AML-193 (cell line): ENCODE measurements at places on chromosomes 5 and 9.
A peak's percentile ranks its signal among the peaks of the same experiment; 100 is the strongest.

- DNase-seq = no peak
Observed at GRCh38 chr9:82498541-82499317, 510.2 kb downstream of the SPATA31D1 start.

DNA sequence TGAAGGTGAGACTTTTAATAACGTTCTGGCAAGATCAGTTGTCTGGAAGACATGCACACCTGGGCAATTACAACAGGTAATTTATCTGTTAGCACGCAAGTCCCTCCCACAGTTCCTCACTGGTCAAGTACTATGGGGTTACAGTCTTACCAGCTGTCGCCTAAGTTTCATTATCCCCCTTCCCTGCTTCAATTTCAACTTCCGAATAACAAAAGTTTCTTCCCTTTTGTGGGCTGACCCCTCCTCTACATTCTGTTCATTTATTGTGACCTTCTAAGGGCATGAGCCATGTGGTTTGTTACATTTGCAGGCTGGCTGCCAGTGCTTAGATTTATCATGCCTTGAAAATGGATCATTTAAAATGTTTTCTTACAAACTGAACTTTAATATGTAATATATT, 16.5 kb downstream of the GAPT start:
- DNase-seq = no peak

- DNase-seq = no peak
Observed at GRCh38 chr5:137856916-137857862, 10.5 kb upstream of the MYOT start.

DNA sequence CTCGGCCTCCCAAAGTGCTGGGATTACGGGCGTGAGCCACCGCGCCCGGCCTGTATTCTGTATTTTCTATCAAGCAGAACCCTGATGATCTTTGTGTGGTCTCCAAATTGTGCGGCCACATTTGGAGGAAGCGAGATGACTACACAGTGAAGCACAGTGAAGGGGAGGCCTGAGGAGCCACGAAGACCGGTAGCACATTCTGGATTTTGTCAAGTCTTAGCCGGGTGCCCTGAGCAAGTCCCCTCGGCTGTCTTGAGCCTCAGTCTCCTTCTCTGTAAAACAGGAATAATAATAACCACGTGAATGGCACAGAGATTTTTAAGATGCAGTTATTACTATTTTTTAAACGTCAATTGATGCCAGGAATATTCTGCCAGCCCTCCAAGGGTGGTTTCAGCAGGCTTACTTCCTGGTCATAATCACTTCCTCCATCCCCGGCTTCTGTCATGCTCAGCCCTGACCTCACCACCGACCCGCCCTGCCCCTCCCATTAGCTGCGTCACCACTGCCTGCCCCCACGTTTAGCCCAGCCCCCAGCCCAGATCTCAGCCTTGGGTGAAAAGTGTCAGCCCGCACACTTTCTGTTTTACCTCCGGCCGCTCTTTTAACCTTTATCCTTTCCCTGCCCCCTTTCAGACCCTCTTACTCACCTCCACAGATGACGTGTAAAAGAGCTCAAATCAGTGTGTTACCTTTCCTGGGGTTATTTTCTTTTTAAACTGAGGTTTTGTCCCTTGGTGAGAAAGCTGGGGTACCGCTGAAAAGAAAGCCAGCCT, 27.0 kb upstream of the ERGIC1 start:
- DNase-seq = peak; percentile 68

- no peak for DNase-seq
Observed at GRCh38 chr9:98971915-98972223, 28.2 kb downstream of the COL15A1 start.

GRCh38 chr5:141785135-141785534, 93.1 kb downstream of the PCDH1 start:
- no peak for DNase-seq

DNA sequence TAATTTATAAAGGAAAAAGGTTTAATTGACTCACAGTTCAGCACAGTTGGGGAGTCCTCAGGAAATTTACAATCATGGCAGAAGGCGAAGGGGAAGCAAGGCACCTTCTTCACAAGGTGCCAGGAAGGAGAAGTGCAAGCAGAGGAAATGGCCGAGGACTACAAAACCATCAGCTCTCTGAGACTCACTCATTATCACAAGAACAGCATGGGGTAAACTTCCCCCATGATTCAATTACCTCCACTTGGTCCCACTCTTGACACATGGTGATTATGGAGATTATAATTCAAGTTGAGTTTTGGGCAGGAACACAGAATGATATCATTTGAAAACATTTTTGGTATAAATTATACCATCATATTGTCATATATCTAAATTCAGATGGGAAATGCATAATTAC, 934.7 kb downstream of the CDH12 start:
- DNase-seq = no peak

DNA sequence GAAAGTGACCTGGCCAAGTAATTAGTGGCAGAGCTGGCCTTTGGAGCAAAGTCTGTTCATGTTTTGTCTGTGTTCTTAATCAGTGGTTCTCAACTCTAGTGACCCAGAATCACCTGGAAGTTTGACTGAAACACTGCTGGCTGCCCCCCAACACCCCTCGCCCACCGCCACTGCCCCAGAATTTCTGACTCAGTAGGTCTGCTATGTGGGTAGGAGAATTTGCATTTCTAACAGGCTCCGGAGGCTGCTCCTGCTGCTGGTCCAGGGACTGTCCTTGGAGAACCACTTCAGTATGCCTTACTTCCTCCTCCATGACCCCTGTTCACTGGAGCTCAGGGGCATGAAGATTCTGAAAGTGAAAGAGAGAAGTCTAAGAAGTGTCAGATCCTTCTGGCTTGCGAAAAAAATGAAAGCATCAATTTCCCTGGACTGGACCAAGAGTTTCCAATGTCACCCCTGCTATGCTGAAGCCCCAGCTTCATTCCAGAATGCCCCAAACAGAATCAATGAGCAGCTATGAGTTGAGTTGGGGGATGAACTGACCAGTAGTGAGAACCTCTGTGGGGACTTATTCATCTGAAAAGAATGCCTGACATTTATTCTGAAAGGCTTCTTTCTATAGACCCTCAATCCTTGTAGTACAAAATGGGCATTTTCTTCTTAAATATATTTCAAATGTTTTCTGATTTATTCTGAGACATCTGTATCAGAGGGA, 20.8 kb upstream of the COL15A1 start:
- DNase-seq = no peak

DNA sequence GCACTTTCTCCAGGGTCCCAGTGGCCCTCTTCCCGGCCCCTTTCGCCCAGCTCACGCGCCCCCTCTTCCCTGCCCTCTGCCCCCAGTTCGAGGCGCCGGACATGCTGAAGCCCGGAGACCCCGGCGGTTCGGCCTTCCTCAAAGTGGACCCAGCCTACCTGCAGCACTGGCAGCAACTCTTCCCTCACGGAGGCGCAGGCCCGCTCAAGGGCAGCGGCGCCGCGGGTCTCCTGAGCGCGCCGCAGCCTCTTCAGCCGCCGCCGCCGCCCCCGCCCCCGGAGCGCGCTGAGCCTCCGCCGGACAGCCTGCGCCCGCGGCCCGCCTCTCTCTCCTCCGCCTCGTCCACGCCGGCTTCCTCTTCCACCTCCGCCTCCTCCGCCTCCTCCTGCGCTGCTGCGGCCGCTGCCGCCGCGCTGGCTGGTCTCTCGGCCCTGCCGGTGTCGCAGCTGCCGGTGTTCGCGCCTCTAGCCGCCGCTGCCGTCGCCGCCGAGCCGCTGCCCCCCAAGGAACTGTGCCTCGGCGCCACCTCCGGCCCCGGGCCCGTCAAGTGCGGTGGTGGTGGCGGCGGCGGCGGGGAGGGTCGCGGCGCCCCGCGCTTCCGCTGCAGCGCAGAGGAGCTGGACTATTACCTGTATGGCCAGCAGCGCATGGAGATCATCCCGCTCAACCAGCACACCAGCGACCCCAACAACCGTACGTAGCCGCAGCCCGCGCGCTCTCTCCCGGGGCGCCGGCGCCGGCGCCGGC, 1.0 kb downstream of the PRDM6 start:
- DNase-seq = no peak

DNA sequence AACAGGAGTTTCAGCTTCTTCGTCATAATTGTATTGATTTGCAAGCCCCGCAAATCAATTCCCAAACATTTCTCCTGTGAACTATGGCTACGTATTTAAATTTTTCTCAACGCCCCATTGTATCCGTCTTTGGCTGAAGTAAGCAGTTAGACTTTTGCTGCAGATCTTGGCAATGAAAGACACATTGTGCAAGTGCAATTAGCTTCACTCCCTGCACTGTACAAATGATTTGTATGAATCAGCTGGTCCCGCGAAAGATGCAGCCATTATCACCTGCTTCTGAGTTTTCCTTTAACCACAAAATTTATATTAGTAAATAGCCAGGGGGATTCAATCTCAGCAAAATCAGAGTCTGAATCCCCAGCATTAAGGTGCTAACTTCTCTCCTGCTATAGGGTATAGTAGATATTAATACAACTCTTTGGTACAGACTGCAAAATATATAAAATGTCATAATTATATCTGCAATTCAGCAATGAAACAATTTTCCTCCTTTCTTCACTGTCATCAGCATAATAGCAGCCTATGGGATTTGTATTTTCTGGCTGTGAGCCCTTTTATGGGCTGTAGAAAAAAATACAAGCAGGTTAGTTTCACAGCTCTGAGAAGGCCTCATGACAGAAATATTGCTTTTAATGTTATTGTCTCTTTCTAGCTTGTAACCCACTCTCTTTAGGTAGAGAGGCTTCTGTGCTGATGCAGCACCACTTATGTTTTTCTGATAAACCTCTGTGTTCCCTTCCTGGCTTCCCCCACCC, 68.4 kb upstream of the SMARCA2 start:
- no peak for DNase-seq

GRCh38 chr9:90770182-90770738, 31.4 kb upstream of the SYK start:
- DNase-seq = peak; percentile 58

- DNase-seq = no peak
Observed at GRCh38 chr9:134492281-134492691, 149.3 kb upstream of the COL5A1 start.

GRCh38 chr5:78190402-78190801, 104.1 kb downstream of the AP3B1 start:
- no peak for DNase-seq

- no peak for DNase-seq
Observed at GRCh38 chr9:10112798-10113197, 500.0 kb downstream of the PTPRD start.

- no peak for DNase-seq
Observed at GRCh38 chr5:113808956-113809355, 295.5 kb downstream of the YTHDC2 start.

- DNase-seq = no peak
Observed at GRCh38 chr5:100889165-100889743, 13.8 kb downstream of the ST8SIA4 start.

GRCh38 chr9:17929506-17929905, 350.6 kb downstream of the SH3GL2 start:
- no peak for DNase-seq

- DNase-seq = no peak
Observed at GRCh38 chr5:64836190-64836755, 67.5 kb downstream of the CWC27 start.

- DNase-seq = no peak
Observed at GRCh38 chr9:38047301-38048251, 21.5 kb downstream of the SHB start.

DNA sequence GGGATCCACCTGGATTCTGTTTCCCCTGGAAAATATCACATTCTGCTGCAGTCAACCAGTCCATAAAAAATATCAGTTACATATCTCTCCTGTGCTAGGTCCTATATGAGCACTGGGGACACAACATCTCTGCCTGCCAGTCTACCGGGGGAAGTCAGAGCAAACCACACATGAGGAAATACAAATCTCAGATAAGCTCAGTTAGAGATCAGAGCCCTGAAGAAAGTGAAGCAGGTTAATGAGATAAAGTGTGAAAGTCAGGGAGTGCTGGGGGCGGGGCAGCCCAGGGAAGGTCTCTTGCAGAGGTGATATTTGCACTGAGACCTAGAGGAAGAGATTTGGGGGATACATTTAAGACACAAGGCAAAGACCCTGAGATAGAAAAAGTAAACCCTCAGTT, 67.8 kb upstream of the SLC1A1 start:
- DNase-seq = no peak

- no peak for DNase-seq
Observed at GRCh38 chr5:68419081-68419636, 203.6 kb downstream of the PIK3R1 start.

- no peak for DNase-seq
Observed at GRCh38 chr5:122400938-122401337, 88.9 kb downstream of the SNCAIP start.

DNA sequence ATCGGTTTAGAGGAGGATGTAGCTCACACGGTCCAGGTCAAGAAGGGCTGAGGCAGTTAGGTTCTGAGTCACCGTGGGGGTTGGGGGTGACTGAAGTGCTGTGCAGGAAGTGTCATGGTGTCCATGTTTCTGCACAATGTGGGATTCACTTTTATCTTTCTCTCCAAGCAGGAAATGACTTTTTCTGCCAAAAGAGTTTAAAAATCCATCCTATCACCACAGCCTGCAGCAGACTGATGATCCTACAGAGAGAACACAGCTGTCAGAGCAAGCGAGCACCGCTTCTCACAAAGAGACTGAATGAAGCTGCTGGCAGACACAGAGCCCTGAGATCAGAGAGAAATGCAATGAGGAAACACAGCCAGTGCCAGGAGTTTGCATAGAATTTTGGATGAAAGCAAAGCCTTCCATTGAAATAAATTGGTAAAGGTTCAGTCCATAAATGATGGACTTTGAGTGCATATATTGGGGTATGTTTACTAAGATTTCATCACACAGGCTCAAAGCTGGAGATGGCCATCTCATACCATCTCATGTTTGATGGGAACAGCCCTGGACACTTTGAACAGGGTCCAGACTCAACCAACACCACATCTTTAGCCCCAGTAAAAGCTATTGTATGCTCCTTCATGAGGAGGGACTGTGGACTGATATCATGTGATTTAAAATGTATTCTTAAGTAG, 213.9 kb upstream of the FBXL7 start:
- DNase-seq = no peak

DNA sequence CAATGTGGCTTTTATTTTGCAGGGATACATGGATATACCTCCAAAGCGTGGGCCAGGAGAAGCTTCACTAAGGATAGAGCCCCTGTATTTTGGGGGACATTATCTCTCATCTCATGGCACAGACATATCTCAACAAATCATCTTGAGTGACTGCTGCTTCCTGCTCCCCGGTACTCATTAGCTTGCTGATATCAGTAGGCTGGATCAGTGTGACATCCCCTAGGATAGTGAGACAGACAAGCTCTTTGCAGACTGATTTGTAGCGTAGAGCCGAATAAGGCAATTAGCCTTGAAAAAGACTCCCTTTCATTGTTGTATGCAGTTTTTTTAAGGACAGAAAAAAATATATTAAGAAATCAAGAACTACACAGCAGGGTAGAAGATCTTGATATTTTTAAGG, 237.7 kb upstream of the CDH9 start:
- DNase-seq = no peak

DNA sequence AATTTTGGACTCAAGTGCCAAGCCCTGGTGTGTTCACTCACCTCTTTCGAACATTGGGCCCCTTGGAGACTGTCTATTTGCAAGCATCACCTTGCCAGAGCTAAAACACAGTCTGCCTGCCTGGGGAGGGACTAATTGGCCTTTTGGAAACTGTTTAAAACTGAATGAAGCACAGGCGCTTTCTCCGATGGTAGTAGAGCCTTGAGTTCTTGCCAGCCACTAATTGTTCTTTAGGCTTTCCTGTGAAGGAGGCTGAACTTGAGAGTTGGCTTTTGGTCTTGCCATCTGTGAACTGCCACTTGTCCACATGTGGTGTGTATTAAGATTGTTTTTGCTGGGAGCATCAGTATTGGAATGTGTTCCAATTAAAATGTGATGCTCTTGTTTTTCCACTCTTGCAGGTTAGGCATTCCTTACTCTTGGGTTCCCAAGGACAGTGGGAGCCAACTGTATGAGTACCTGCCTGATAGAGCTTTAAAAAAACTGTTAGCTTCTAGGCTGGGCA, 26.0 kb downstream of the GARNL3 start:
- DNase-seq = no peak

GRCh38 chr9:118163751-118164150, 459.5 kb downstream of the TLR4 start:
- DNase-seq = no peak
